Stimulated activated memory B cell treated with anti-CD40 and anti-IgM and Interleukin-4, amounts not matched to agents 10 μg/mL and 1 μg/mL and 100 μg/mL, for 72 hours (primary cell): ENCODE measurements at places on chromosomes 7 and 10.

DNA sequence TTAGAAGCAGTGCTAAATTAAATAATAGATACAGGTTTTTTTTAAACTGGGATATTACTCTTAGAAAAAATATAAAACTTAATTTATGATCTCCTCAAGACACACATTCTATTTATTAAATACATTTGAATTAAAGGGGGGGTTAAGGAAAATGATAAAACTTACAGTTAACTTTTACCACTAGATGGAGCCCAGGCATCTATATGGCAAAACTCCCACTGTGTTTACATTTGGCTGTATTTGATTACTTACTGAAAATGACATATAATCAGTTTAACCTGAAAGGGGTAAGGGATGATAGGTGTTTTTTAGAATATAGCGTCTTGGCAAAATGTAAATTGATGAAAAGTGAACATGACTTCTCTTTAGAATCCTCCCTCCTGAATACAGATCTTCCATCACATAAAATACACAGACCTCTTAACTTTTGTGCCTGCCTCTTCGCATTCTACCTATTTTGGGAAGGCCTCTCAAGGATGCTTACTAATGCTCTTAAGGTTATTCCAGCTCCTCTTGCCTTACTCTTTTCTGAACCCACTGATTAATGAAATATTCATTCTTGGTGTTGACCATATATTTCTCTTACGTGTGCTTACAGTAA, 235.7 kb downstream of the AGMO start:
- no peak for ATAC-seq

GRCh38 chr7:54390565-54390964, 151.6 kb upstream of the VSTM2A start:
- no peak for ATAC-seq

DNA sequence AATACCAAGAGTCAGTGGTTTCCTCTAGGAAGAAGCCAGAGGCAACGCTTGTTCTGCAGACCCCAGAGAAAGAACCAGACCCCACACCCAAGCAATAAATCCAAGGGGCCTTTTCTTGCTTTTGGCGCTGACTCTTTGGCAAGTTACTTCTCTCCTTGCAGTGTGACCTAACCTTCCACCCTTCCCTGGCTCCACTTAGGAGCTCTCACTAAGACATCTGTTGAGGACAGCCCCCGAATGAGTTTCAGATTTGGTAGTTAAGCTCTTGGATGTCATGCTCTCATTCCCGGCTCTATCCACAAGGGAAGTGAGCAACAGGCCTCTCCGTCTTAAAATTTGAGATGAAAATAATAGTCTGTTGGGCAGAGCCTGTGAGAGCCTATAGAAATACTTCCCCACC, 50.6 kb upstream of the FAM204A start:
- ATAC-seq: no peak

GRCh38 chr10:93198401-93199131, 124.9 kb downstream of the CYP26A1 start:
- ATAC-seq: no peak

- ATAC-seq: no peak
Measured at GRCh38 chr7:105940109-105940508, 23.0 kb upstream of the CDHR3 start.

- no peak for ATAC-seq
Measured at GRCh38 chr7:22591271-22591670, 91.3 kb upstream of the STEAP1B start.

GRCh38 chr7:107002529-107002998, 41.9 kb upstream of the PRKAR2B start:
- no peak for ATAC-seq

DNA sequence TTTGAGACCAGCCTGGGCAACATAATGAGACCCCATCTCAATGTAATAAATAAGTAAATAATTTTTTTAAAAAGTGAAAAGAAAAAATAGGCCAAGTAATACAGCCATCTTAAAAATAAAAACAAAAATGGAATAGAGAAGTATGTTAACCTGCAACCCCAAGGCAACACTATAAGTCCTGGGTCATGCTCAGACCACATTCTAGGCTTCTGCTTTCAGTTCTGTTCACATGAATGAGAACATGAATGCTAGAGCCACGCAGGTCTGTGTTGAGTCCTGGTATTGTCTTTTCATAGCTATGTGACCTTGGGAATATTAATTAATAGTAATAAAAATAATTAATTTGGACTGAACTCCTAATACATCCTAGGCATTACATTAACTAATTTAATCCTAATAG, 284.0 kb downstream of the AUTS2 start:
- ATAC-seq: peak; percentile 85

GRCh38 chr10:15464381-15464780, 93.3 kb upstream of the FAM171A1 start:
- no peak for ATAC-seq
